T-helper 17 cell (primary cell): ENCODE measurements at places on chromosomes 4 and X.

DNA sequence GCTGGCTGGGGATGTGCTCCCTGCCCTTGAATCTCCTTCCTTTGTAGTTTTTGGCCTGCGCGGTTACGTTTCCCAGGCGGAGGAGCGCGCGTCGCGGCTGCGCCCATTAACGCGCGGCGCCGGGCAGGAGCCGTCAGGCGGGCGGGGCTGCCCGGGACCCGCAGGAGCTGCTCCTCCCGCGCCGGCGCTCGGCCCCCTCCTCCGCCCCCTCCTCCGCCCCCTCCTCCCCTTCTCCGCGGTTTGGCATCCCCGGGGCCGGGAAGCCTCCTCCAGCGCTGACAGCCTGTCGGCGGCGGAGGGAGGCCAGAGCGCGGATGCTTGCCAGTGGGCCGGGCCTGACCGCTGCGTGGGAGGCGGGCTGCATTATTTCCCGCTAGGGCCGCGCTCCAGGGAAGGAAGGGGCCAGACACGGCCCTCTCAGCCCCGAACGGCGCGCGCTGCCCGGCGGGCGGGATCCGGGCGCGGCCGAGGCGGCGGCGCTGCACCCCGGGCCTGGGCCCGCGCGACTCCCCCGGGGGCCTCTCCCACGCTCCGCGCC is at the start of gene DCLK2:
DCLK2 (plus strand) TSS at position 405 of the 538 bp plus-strand sequence. CDS start 583 bp downstream, outside the sequence.
- no peak for DNase-seq

DNA sequence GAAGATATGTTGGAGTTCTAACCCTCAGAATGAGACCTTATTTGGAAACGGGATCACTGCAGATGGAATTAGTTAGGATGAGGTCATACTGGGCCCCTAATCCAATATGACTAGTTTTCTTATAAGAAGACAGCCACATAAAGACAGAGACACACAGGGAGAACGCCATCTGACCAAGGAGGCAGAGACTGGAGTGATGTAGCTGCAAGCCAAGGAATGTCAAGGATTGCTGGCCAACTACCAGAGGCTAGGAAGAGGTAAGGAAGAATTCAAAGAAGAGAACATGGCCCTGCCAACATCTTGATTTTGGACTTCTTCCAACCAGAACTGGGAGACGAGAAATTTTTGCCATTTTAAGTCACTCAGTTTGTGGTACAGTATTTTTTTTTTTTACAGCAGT is 152.8 kb upstream of the DIPK2B start:
- no peak for DNase-seq

DNA sequence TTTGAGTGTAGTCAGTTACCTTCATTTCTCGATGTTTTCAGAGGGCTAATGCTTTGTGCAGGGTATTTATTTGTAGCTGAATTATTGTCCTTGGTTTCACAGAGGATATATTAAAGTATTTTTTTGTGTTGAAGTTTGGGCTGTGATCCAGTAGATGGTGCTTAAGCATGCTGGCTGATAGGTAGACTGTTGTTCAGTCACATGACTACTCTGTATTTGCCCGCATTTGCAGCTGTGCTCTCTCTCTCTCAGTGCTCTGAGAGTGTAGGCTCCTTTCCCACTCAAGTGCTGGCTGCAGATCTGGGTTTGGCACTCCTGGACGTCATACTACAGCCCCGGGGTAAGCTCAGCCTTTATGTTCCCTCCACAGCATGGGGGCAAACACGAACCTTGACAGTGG is 21.7 kb downstream of the RAB40AL start:
- DNase-seq: no peak

GRCh38 chr4:106426069-106426468 is 57.5 kb upstream of the GIMD1 start:
- no peak for DNase-seq

DNA sequence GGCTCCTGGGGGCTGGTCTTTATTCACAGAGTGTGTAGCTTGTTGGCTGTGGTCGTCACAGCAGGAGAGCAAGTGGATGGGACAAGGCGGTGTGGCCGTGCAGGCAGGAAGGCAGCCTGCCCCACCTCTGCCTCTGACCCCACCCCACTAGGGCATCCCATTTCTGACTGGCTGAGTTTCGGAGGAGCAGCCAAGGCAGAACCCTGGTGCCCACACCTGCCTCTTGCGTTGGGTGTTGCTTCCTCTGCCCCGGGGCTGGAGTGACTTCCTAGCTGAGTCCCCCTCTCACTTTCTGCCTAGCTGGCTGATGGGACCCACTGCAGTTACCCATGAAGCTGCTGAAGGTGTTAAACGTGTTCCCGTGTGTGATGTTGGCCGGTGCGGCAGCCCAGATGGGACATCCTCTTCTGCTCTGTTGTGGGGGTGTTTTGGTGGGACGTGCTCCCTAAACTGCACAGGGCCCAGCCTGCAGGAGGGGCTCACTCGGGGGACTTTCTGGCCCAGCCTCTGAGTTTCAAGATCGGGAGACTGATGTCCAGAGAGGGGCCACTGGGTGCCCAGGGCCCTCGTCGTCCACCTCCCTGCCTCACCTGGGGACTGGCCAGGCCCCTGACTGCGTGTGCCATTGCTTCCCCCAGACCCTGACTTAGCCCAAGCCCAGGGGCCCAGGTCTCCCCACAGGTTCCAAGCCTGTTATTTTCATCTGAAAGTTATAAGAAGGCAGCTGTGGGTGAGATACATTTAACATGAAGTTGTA is 101.5 kb downstream of the PSAPL1 start:
- DNase-seq: no peak

DNA sequence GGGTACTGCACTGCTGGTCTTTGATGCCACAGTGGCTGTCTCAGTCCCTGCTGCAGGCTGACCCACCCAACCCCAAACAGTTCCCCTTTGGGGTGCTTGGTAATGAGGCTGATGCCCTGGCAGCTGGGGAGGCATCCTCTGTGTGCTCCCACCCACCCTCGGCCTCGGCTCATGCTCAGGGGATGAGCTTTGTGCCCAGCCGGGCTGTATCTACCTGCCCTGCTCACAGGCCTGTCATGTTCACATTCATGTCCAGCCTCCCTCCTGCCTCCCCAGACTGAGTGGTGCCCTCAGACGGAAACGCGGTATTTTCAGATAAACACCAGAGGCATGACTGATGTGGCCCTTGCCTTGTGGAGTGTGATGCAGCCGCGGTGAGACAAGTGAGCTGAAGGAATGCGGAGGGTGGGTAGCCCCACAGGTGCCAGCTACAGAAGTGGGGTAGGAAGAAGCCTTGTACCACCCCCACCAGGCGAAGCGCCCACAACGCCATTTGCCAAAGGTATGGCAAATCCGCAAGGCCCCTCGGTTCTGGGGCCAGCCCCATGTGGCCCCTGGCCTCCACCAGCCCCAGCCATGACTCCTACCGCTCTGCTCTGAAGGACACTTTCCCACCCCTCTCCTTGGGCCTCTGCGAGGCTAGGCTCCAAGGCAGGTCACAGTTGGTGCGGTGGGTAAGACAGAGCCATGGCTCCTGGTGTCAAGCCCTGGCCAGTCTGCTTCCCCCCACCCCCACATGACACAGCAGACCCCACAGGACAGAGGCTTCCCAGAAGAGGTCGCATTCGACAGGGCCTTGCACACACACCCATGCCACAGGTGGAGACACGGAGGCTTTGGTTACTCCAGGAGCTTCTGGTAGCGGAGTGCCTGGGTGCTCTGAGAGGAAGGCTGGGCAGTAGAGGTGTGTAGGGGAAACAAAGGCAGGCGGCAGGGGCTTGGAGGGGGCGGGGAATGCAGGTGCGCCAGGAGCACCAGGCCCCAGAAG is 1.8 kb upstream of the RENBP start:
- DNase-seq: no peak

GRCh38 chr4:89296399-89296798 is 11.2 kb downstream of the GPRIN3 start:
- no peak for DNase-seq

GRCh38 chr4:24103434-24104157 is 213.7 kb upstream of the PPARGC1A start:
- DNase-seq: no peak

DNA sequence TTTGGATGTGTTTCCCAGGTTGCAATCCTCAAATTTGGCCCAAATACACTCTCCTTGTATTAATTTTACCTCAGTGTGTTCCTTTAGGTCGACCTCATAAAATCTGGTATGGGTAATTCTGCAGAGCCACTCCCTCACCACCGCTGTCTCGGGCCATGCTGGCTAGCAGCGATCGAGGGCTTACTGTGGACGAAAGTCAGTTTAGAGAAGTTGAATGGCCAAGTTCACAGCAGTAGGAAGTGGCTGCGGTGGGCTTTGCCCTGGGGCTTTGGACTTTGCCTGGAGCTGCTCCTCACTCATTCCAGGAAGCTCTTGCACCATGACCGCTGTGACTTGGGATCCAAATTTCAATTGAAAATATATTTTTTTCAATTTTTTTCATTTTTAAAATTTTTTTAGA is 19.6 kb downstream of the TMEM187 start:
- no peak for DNase-seq

DNA sequence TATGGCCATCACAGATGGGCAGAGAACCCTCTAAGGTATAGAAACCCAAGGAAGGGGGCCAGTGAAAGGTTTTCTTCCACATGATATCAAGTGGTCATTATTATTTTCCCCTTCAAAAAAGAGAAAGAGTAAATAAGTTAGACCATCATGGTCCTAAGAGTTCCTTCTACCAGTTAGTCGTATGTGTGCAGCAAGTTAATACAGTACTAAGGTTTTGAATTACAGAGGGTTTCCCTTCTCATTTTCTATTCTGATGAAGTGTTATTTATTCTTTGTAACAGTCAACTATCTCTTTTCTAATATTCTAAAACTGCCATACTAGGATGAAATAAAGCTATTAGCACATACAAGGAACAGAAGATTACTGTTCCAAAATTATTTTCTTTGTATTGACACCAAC is 94.4 kb downstream of the TMEM144 start:
- DNase-seq: no peak

DNA sequence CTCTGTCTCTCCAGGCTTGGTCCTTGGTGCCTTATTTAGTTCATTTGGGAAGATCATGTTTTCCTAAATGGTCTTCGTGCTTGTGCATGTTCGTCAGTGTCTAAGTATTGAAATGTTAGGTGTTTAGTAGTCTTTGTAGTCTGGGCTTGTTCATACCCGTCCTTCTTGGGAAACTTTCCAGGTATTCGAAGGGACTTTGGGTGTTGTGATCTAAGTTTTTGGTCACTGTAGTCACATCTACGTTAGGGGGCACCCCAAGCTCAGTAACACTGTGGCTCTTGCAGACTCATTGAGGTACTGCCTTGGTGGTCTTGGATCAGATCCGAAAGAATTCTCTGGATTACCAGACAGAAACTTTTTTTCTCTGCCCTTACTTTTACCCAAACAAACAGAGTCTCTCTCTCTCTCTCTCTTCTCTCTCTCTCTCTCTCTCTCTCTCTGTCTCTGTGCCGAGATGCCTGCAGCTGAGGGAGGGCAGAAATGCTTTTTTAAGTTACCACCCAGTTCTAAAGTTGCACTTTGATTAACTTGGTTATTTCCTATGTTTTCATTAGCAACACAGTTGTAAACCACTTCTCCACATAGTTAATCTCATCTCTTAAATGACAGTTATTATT is 67.6 kb upstream of the SLC7A3 start:
- DNase-seq: no peak

DNA sequence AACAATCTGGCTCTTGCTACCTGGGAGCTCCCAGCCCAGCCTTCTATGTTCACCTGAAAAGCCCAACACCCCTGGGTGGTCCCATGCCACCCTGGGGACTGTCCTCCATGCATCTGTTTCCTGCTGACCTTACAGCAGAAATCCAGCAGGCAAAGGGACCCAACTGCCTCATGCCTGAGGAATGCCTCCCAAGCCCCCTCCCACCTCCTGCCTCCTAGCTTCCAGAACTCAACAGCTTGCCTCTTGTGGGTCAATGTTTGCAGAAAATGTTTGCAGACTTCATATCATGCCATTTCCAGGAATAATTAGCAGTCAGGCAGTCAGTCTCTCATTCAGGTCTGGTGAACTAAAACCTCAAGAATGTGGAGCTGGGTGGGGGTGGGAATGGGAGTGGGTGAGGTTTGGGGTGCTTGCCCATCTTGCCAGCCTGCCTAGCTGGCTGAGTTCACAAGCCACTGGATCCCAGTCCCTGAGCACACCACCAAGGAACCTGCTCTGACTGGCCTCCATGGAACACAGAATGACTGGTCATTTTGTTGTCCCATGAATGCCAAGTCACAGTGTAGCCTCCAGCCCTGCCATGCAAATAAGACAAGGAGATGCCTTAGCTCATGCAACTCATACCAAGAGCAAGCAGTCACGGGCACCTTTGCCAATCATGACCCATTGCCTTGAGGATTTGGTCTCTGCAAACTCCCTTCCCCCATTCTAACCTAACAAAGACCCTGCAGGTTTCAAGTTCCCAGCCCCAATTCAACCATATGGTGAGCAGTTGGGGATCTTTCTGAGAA is 12.1 kb upstream of the PLAC1 start:
- no peak for DNase-seq

GRCh38 chr4:108049406-108049805 is 59.7 kb downstream of the HADH start:
- DNase-seq: no peak

DNA sequence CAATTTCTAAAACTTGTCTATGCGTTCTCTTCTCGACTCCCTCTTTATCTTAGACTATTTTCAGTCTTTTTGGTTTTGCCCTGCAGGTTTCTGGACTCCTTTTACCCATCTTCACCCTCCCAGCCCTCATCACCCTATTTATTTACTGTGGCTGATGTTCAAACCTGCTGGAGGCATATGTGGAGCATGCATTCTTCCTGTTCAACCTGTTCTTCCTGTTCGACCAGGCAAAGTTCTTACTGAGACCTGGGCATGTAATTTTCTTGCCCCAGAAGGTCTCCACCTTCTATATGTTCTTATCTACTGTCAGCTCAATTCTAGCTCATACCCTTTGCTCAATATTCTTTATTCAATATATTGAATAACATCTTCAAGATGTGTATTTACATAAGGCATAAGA is 69.4 kb upstream of the AGA start:
- no peak for DNase-seq

DNA sequence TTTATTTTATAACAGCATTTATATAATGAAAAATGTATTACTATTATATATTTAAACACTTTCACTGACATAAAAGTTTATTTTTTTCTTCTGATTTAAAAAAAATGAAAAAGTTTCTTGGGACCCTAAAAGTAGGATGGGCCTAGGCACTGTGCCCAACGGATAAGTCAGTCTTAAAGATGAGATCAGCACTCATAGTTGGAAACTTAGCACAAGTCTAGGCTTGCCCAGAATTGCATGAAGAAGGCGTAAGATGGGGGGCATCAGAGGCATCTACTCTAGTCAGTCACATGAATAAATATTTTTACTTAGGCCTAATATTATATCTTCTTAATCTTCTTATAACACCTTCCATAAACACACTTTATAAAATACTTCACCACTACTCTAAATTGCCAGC is 306.7 kb upstream of the GRID2 start:
- DNase-seq: no peak

GRCh38 chr4:182504463-182504862 is 261.3 kb downstream of the TENM3 start:
- DNase-seq: no peak

DNA sequence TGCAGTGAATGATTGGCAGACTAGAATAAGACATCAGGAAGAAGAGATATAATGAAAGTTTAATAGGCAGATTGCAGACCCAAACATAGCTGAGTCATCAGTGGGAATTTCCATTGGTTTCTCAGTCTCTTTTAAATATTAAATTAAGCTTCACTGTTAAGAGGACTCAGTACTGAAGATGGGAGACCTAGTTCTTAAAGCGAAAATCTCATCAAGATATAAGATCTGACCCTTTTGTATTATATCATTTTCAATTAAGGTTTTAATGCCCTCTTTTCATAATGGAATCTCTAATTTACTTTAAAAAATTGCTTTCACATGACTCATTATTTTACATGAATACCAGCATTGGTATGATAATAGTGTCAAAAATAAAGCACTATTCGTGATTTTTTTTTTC is 168.9 kb upstream of the ATOH1 start:
- DNase-seq: no peak

GRCh38 chrX:20455001-20455400 is 188.3 kb upstream of the RPS6KA3 start:
- DNase-seq: no peak
